ENCODE measurements at places on chromosomes 4 and X.

GRCh38 chrX:23637187-23637586 lies 30.1 kb upstream of the PRDX4 start:
- no peak for DNase-seq

- DNase-seq = no peak
These were observed 28.4 kb upstream of the TNIP3 start for GRCh38 chr4:121192480-121192879.

GRCh38 chr4:140711910-140712309 lies 44.3 kb downstream of the TBC1D9 start:
- no peak for DNase-seq

GRCh38 chr4:153676984-153677383 lies 7.1 kb upstream of the TLR2 start:
- DNase-seq = peak; percentile 72

- no peak for DNase-seq
These were observed 38.6 kb downstream of the PTCHD1 start for GRCh38 chrX:23373129-23373804.

- no peak for DNase-seq
These were observed 47.2 kb downstream of the NEIL3 start for GRCh38 chr4:177356921-177357320.

- no peak for DNase-seq
These were observed 576.2 kb upstream of the SMIM31 start for GRCh38 chr4:164177753-164178152.
